Glomerular endothelial cell (primary cell): ENCODE measurements at places on chromosomes 2 and 18.

- no peak for DNase-seq
Observed at GRCh38 chr2:134189009-134189720, 64.7 kb upstream of the MGAT5 start.

DNA sequence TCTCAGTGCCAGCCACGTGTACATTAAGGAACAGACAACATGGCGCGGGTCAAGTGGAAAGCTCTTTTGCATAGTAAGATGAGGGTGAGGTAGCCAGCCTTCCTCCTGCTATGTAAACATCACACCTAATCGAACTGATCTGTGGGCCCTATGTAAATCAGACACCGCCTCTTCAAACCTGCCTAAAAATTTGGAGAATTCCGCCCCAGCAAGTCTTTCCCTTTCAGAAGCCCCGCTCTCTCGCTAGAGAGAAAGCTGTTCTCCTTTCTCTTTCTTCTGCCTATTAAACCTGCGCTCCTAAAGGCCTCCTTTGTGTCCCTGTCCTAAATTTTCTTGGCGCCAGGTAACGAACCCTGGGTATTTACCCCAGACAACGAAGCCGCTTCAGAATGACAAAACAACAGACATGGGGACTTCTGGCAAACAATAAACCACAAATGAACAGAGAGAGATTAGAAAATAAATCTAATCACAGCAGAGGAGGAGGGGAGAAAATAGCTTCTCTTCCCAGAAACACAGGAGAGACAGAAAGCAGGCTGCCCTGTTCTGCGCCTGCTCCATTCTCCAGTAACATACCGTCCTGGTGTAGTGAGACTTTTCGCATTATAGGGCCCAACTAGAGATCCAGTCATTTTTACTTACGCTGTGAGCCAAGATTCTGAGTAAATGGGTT is 31.9 kb upstream of the CYP1B1 start:
- no peak for DNase-seq

GRCh38 chr2:41267929-41268659 is 779.7 kb upstream of the PKDCC start:
- DNase-seq: no peak

- no peak for DNase-seq
Observed at GRCh38 chr2:26557244-26557925, 79.5 kb upstream of the OTOF start.

GRCh38 chr2:171965238-171965637 is 34.5 kb upstream of the METAP1D start:
- no peak for DNase-seq

DNA sequence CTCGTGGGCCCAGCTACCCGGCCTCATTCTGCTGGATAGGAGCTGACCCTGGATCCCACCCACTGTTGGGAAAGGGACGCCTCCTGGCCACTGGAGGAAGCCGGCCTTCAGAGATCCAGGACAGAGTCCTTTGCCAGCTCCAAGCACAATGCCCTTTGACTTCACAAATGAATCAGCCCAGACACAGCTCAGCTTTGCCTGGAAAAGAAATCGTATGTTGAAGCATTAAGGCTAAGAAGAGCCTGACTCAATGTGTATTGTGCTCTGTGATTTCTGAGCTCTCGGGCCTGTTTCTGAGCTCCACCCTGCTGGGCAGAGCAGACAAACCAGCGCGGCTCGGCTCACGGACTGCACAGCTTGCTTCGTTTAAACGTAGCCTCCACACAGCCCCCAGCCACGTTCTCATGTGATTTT is 162.9 kb upstream of the APCDD1 start:
- DNase-seq: no peak

- DNase-seq: no peak
Observed at GRCh38 chr18:77777163-77777562, 527.5 kb downstream of the GALR1 start.

- DNase-seq: no peak
Observed at GRCh38 chr2:110910423-110910822, 178.1 kb downstream of the ACOXL start.

- no peak for DNase-seq
Observed at GRCh38 chr2:237682151-237682550, 54.8 kb downstream of the LRRFIP1 start.

- no peak for DNase-seq
Observed at GRCh38 chr2:12725233-12726187, 8.8 kb downstream of the TRIB2 start.

DNA sequence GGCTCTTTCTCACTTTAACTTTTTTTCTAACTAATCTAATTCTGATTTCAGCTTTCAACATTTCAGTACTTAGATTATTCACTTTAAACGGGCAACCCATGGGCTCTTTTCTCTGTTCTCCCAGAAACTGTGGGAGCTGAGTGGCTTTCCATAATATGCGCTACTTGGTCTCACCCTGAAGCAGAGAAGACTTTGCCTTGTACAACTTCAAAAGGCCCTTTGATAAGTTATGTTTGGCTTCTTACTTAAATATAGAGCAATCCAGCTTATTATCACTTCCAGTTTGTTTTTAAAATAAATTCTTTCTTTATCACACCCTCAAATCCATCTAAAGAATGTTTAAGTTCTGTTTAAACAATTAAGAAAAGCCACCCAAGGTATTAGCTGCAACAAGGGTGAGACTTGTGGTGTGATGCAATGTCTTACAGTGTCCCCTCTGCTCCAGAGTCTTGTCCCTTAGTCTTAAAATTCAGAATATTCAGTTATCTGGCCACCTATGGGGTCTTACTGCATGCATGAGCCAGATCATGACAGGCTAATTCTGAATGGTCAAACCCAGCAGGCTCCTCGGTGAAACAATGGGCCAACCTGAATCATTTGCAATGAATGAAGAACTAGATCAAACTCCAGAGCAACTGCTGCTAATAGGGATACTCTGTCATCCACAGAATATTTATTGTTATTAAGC is 38.8 kb downstream of the GCG start:
- no peak for DNase-seq

- DNase-seq: no peak
Observed at GRCh38 chr18:69897397-69898108, 50.1 kb downstream of the CD226 start.

- DNase-seq: no peak
Observed at GRCh38 chr2:127155028-127155581, 48.2 kb upstream of the BIN1 start.

GRCh38 chr2:44455877-44456276 is 94.1 kb downstream of the CAMKMT start:
- no peak for DNase-seq

GRCh38 chr2:195535911-195536522 is 121.0 kb upstream of the SLC39A10 start:
- no peak for DNase-seq

DNA sequence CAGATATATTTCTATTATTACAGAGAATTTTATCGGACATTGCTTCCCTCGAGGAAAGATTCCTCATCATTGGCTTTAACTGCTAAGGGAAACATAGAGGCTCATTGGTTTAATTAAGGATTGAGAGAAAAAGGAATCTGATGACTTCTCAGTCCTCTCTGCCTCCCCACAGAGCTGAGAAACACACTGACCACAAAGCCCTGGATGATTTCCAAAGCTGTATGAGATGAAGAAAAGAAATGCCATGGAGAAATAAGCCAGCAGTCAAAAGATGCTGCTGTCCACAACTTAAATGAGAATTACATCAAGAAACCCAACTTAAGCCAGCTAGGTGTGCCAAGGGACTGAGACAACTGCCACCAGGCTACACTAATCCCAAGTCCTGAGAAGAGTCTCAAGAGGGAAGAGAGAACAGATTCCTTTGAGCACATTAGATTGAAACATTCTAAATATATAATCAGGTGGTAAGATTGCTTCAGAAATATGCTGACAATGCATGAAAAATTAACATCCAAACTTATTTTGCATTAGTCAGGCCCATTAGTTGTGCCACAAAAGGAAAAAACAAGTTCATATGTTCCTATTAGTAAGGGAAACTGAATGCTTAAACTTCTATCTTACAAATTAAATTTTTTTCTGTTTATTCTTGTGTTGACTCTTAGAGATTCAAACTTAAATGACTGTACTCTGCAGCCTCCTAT is 308.1 kb upstream of the CYRIA start:
- no peak for DNase-seq

DNA sequence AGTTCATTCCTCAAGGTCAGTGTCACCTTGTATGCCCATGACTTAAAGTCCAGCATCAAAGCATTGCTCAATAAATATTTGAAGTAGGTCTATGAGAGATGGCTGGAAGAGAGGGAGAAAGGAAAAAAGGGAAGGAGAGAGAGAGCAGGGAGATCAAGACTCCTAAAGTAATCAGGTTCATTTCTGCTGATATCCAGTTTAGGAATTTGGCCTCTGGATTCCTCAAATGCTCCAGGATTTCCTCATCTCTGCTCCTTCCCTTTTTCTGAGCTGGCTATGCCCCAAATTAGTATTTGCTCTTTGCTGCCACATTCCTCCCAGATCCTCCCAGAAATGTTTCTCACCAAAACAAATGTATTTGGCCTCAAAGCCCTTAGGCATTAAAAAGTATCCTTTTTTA is 739.4 kb upstream of the CHAC2 start:
- DNase-seq: no peak

DNA sequence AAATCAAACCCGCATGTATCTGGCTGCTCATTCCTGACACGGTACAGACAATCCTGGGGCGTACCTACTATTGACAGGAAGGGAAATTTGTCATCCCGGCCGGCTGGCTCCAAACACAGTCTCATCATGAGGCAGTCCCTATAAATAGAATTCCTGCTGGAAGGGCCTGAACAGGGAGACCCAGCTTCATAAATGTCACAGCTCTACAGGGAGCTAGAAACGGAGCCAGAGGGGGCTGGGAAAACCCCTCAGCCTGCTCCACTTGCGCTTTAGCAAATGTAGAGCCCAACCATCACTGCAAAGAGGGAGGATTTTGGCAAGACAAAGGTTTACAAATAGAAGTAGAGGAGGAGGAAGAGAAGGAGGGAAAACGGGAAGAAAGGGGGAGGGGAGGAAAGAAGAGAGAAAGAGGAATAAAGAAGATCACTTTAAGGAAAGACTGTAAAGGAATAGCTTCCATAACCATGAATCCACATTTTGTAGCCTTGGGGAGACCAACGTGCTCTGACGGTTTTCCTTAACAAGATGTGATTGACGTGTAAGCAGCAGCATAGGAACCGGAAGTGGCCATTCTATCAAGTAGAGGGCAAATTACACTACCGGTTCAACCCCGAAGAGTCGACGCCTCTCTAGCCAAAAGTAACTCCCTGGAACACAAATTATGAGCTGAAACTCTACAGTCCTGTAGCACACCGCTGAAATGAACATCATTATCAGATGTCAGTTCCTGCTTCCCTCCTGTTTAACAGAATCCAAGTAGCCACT is 56.8 kb upstream of the TTN start:
- DNase-seq: peak; percentile 9

DNA sequence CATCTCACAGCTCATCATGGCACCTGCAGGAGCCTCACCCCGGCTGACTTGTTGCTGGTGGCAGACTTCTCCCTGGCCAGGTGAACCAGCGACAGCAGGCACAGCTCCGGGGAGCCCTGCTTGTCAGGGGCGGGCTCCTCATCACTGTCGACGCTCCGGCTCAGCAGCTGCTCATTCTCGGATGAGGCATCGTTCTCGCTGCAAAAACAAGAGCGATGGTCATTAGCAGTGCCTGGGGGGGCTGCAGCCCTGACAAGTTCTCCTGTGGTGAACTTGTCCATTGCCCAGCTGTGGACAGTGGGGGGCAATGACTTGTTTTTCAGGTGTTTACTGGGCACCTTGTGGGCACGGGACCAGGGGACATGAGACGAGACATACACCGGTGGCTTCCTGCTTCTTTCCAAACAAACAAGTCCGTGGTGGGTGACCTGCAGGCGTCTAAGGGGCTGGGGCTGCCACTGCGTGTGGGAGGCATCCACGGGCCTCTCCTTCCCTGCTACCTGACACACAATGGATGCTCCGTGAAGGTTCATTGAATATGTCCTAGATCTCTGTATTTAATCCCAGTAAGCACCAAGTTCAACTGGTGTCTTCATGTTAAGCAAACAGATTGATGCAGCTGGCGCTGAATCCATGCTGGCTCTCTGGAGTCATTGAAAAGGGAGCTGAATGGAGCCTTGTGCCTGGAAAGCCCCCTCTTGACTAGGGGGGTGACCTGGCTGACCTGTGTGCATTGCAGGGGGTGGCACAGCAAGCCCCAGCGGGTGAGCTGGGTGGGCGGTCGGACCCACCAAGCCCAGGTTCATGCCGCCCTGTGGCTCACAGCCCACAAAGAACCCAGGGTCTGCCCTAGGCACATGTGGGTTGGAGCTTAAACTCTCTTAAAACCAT is 81.0 kb downstream of the EDAR start:
- DNase-seq: no peak

DNA sequence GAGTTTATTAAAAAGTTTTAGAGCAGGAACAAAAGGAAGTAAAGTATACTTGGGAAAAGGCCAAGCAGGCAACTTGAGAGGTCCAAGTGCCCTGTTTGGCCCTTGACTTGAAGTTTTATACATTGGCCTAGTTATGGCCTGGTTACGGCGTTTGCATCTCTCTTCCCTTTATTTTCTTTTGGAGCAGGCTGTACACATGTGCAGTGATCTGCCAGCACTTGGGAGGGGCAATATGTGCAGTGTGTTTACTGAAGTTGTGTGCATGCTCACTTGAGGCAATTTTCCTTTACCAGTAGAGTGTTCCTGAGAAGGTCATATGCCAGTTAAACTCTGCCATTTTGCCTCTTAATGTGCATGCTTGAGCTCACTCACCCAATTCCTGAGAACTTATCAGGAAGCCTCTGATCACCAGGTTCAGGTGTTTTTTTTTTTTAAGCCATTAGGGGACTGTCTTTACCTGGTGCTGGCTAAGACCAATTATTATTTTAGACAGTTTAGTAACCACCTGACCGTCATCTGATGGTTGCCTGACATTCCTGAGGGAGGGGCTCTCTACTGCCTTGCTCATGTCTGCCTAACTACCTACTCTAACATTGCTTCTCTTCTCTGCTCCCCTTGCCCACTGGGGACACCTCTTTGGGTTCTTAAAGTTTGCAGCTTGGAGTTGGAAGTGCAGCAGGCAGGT is 48.0 kb downstream of the SCN2A start:
- DNase-seq: no peak

GRCh38 chr2:16623031-16623430 is 42.6 kb downstream of the CYRIA start:
- DNase-seq: no peak

GRCh38 chr2:45769056-45769455 is 117.6 kb downstream of the PRKCE start:
- no peak for DNase-seq

GRCh38 chr2:133437492-133437891 is 130.8 kb downstream of the NCKAP5 start:
- DNase-seq: no peak

DNA sequence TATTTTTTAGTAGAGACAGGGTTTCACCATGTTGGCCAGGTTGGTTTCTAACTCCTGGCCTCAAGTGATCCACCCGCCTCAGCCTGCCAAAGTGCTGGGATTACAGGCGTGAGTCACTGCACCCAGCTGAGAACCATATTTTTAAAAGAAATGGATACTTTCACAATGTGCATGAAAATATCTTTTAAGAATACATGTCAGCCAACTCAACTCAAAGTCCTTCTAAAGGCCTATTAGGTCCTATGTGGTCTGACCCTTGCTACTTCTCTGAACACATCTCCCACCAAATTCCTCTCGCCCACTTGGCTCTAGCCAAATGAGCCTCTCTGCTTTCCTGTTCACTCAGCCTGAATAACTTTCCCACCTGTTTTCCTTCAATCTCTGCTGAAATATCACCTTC is 119.6 kb downstream of the MTX2 start:
- no peak for DNase-seq
